Inflammatory macrophage treated with lipopolysaccharide for 1 hour (primary cell): ENCODE measurements at places on chromosomes 6 and 20.

DNA sequence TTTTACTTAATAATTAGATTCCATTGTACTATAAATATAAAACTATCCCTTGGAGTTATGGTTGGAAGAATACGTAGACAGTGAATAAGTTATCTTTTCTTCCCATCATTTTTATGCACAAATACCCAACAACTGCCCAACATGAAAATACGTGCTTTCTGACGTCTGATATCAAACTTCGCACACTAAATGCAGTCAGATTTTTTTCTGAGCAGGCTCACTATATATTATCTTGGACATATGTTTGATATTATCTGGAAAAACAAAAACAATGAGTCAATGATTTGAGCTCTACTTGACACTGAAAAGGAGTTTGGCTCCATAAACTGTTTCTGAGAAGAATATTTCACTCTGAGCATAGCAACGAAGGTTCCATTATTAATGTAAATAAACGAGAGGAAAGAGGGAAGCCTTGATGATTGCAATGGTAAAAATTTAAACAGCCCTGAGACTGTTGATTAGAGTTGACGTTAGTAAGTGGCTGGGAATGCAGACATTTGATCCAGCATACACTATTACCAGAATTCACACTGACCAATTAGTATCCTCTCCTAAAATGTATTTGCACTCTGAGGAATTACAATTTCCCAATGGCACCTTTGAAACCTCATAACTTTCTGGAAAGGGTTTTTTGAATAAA lies 1090.0 kb downstream of the EPHA7 start:
- DNase-seq, result no peak

GRCh38 chr20:45080867-45081624 lies 19.9 kb downstream of the KCNS1 start:
- peak; percentile 43 for DNase-seq

DNA sequence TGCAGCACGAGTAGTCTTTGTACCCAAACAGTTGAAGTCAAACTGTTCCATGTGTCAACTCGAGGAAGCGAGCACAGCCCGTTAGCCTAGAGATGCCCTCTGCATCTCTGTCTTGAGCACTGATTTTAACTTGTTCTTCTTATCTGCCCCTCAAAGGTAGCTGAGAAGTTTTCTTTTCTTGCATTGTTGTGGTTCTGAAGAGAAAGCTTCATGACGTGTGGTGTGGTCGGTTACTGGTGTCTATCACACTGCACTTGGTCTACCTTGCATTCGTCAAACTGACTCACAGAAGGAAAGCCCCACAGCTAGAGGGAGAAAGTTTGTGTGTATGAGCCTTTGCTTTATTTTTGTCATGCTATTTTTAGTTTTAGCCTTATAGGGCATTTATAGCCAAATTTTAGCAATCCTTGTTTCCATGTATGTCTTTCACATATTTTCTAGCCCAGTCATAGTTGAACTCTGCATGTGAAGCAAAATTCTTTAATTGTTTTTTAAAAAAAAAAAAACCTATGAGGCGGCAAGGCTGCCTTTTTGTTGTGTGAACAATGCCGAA lies 115.1 kb downstream of the JAG1 start:
- DNase-seq, result no peak

DNA sequence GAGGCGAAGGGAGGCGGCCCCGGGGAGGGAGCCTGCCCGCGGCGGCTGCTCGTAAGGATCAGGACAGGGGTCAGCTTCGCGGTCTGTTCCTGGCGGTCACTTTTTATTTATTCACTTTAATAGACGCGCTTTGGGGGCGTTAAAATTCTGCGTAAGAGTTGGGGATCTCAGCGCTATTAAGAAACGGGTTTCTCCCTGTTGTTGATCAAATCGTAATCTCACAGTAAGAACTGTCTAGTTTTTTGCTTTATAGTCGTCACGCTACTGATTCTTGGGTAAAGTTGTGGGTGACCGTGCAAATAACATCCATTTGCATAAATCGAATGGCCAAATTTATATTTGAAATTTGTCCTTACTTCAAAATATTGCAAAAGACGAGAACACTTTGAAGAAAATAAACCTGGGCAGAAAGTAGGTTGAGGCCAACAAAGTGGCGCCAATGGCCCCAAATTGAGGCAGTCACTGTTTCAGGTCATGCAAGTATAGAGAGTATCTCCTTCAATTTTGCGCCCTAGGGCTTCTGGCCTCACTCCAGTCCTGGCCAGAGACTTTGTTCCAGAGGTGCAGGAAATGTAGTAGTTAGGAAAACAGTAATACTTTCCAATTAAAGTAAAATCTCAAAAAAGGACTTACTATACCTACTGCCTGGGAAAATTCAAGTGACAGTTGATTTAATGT lies 963 bp upstream of the RMND1 start:
- DNase-seq, result peak; percentile 23

GRCh38 chr6:139290787-139291311 lies 949 bp downstream of the TXLNB start:
- DNase-seq, result peak; percentile 74

DNA sequence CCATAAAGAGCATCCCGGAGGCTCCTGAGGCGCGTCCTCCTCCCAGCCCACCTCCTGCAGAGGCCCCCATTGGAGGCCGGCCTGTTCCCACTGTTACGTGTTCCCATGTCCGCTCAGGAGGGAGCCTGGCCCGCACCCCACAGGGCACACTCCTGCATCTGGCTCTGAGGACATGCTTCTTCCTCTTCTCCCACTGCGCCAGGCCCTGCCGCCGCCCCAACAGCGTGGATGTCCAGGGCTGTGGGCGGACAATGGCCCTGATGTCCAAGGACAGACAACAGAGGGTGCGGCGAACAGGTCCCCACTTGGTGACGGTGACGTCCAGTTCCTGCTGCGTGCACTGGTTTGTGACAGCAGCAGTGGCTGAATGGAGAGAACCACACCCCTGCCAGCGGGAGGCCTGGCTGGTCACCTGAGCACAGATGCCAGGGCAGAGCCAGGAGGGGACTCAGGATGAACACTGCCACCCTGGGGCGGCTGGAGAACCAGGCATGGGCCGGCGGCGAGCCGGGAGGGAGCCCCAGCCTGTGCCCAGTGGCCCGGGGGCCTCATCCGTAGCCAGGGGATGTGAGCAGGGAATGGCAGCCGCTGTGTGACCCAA lies 26.6 kb downstream of the FRMD1 start:
- no peak for DNase-seq

GRCh38 chr20:39381595-39381994 lies 419.5 kb downstream of the DHX35 start:
- no peak for DNase-seq

DNA sequence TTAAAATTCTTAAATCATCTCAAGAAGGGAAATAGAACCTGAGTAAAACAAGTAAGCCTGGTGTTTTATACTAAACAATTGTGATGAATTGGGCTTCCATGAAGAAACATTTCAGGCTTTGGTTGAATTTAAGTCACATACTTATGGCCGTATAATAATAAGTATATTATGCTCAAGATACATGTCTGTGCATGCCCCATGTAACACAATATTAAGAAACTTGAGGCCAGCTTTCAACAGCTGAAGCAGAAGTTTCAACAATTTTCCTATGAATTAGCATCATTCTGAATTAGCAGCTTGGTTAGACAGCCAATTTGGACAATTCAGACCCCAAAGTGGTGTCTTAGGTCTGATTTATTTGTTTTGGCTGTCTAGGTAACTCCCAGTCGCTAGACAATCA lies 243.7 kb downstream of the MYLK4 start:
- no peak for DNase-seq

DNA sequence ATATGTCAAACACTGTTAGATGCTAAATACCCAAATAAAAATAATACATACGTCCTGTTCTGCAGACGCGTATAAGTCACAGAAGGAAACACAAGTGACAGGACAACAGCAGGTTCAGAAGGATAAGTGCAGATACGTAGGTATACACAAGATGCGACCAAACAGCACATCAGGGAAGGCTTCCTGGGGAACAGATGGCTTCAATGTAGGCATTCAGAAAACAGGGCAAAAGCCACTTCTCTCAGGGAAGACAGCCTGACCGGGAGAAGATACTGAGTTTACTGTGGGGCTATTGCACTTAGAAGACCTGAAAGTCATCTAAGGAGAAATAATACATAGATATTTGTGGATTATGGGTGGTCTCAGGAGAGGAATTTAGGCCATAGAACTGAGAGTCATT lies 1.9 kb downstream of the HLA-DPA1 start:
- DNase-seq, result no peak

DNA sequence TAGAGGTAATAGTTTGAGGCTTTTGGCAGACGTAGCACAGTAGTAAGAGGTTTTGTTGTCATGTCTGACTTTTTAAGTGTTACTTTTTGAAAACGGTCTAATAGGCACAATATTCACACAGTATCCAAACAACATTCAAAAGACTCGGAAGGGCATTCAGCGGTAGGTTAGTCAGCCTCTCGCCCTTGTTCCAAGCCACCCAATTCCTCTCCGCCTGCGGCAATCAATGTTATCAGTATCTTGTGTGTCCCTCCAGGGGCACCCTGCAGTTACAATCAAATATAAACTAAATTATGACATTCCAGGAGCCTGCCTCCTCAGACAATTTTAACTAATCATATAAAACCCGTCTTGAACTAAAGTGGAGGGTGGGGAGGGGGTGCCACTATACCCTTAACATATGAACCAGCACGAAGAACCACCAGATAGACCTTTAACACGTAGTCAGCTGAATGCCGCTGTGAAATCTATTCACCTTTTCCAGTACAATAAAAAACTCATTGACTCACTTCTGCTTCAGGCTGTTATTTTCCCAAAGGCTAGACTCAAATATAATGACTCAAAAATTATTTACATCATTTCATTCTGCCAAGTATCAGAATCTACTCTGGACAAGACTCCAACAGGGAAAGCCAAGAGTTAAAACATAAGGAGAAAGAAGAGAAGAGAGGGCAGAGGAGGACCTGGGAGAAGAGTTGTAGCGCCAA lies 1.6 kb downstream of the TENT5A start:
- no peak for DNase-seq

GRCh38 chr6:105797983-105798453 lies 288.1 kb upstream of the PRDM1 start:
- no peak for DNase-seq

GRCh38 chr6:116352515-116353471 lies 18.0 kb upstream of the DSE start:
- DNase-seq, result peak; percentile 51

DNA sequence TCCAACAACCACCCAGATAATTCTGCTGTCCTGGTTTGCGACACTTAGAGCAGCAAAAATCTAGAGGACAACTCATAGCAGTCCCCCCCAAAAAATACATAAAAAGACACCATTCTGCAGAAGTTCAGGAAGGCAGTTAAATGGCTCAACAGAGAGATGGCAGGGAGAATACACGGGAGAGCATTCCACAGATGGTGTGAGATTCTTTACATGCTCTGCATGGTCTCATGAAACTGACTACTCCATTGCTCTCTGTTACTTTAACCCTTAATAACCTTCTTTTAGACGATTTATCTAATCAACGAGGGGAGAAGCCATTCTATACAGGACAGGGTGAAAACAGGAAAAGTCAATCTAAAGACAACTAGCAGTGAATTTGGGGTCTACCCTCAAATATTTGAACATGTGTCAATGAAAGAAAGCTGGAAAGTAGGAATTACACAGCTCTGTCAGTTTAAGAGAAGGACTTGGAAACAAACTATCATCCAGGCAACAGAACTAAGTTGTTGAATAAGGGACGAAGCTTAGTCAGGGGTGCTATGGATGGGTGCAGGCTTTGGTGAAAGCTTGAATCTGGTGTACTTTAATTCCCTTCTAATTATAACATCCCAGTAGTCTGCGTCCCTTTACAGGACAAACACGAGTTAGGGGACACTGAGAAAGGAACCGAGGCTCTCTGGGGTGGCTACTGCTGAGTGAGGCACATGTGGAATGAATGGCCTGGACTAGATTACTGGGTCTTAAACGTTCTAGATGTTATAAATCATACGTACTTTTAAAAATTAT lies 5.1 kb downstream of the PERP start:
- DNase-seq, result no peak

DNA sequence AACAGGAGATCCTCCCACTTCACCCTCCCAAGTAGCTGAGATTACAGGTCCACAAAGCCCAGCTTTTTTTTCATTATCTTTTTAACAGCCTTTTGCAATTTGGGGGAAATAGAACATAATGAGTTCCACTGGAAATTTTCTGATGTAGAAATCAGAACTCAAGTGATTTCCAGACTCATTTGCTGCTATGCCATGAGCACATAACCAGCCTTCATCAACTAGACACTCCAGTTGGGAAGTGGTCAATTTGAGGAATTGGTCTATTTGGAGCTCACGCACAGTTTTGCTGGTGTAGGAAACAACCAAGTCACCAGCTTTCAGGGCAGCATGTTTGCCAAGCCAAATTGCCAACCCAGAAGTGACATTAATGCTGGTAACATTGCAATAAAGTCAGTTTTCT lies 86.7 kb downstream of the MAFB start:
- peak; percentile 72 for DNase-seq

- no peak for DNase-seq
Measured at GRCh38 chr6:2375443-2375842, 130.0 kb upstream of the GMDS start.

GRCh38 chr6:41090841-41091761 lies 18.3 kb downstream of the NFYA start:
- DNase-seq, result no peak

- DNase-seq, result no peak
Measured at GRCh38 chr6:39350723-39351505, 28.4 kb upstream of the KCNK16 start.

DNA sequence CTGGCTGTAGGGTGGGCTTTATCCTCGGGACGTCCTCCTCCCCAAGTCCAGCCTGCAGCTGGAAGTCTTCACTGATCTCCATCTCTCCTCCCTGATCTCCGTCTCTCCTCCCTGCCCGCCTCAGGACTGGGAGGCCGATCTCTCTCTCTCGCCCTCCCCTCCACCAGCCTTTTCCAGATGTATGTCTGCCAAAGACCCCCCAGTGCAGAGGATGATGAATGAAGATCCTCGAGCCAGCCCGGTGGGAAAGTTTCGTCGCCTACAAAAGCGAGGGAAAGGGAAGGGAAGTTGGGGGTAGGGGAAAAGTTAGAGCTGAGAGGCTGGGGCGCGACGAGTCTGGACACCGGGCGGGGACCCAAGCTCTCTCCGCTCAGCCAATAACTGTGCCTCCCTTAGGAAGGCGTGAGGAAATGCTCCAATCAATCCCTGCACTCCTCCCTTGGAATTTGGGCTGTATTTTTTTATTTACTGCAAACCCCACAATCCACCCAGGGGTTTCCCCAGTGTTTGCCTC lies 595 bp upstream of the SRF start:
- DNase-seq, result no peak
